ENCODE measurements at places on chromosomes 1 and 21.

DNA sequence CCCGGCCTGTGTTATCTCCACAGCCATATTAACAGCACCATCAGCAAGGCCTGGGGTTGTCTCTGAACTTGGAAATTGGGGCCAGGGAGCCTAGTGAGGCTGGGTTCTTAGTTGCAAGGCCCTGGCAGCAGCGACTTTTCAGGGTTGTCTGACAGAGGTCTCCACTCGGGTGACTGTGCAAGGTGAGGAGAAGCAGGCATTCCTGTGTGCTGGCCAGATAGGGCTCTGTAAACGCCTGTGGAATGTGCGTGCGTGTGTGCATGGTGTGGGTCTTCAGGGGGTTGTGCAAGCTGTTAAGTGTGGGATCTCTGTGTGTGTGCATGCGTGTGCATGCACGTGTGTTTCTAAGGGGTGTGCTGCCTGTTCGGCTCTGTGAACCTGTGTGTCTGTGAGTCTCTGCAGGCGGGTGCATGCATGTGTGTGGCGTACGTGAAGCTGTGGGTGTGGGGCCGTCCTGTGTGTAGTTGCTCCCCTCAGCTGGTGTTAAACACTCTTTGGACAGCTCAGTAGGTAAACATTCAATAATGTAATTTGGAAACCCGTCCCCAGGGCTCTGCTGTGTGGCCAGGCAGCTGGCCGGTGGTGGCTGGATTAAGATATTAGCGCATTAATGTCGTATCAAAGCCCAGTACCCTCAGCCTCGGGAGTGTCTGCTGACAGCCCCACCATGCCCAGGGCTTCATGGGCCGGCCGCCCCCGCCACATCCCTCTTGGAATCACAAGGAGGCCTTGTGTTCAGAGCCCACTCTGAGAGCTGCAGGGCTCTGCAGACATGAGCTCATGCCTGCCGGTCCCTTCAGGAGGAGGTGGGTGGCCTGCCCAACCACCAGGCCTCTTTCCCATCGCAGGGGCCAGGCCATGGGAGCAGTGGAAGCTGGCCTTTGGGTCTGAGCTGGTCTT is 189.9 kb downstream of the FOXD2 start:
- H3K4me1 ChIP-seq: no peaks in the 10 kb centered on the region
- H3K27me3 ChIP-seq: no peaks in the 10 kb centered on the region
- no peak for DNase-seq
- no peak overlapping the region for H3K27ac ChIP-seq
- H3K36me3 ChIP-seq: no peaks in the 10 kb centered on the region

GRCh38 chr1:3685222-3685621 is 32.9 kb downstream of the TP73 start:
- H3K27me3 ChIP-seq: no peaks in the 10 kb centered on the region
- H3K4me3 ChIP-seq: no peak overlapping the region
- no peak overlapping the region for H3K27ac ChIP-seq
- H3K4me1 ChIP-seq: peaks cover 13% of the 10 kb centered on the region

DNA sequence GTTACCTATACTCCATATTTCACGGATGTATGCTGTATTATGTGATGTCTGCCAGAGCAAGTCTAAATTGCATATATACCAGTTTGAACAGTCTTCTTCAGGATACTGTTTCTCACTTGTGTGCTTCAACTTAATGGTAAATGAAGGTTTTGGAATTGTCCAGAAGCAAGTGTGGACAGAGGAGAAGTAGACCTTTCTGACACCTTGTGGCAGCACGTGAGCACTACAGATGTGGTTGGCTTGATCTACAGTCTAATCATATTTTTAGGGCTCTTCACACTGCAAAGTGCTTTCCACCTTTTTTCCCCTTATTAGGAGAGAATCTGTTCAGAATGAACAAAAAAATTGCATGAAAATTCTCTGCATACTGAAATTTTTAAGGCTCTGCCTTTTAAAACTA is 10.9 kb downstream of the MORC3 start:
- H3K27ac ChIP-seq: no peak overlapping the region
- H3K4me3 ChIP-seq: no peak overlapping the region
- H3K4me1 ChIP-seq: peaks cover 12% of the 10 kb centered on the region

DNA sequence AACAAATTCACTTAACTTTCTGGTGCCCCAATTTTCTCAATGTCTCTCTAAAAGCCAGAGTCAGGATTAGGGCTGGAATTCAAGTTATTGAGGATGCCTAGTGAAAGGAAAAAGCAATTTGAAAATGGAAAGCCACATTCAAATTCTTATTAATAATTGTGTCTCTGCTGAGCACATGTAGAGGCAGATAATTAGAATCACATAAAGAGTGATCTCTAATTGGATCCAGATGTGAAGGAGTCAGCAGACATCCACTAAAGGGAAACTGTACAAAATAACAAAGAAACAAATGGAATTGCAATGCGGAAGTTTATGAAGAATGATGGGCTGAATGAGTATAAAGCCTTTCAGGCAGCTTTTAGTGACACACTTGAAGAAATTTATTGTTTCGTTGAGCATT is 482.6 kb downstream of the TTLL7 start:
- no peaks in the 10 kb centered on the region for H3K4me1 ChIP-seq
- H3K27me3 ChIP-seq: peaks cover 5% of the 10 kb centered on the region
- no peak overlapping the region for H3K4me3 ChIP-seq

- H3K27ac ChIP-seq: no peak overlapping the region
- H3K36me3 ChIP-seq: no peaks in the 10 kb centered on the region
- no peak overlapping the region for H3K4me3 ChIP-seq
- H3K27me3 ChIP-seq: no peaks in the 10 kb centered on the region
These were observed 276.2 kb downstream of the USP25 start for GRCh38 chr21:16005996-16006395.

DNA sequence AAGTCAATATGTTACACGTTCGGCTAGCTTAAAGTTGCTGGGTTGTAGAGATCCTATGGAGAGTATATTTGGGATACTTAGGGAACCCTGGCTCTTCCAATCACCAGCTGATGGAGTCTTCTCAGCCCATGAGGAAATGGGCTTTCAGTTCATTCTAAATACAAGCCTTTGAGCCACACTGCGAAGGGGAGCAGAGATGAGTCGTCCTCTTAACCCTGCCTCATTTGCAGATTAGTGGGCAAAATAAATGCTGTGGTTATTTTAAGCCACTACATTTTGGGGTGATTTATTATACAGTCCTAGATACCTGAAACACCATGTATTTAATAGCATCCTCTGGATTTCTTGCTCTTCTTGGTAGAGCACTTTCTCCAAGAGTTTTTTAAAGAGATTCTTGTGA is 19.0 kb upstream of the VCAM1 start:
- no peak for DNase-seq
- no peaks in the 10 kb centered on the region for H3K4me1 ChIP-seq
- no peak overlapping the region for H3K27ac ChIP-seq

- no peak overlapping the region for H3K27ac ChIP-seq
- no peaks in the 10 kb centered on the region for H3K36me3 ChIP-seq
- no peak overlapping the region for H3K4me3 ChIP-seq
- no peaks in the 10 kb centered on the region for H3K27me3 ChIP-seq
These were observed 127.1 kb downstream of the PPIAL4G start for GRCh38 chr1:148355976-148356375.

DNA sequence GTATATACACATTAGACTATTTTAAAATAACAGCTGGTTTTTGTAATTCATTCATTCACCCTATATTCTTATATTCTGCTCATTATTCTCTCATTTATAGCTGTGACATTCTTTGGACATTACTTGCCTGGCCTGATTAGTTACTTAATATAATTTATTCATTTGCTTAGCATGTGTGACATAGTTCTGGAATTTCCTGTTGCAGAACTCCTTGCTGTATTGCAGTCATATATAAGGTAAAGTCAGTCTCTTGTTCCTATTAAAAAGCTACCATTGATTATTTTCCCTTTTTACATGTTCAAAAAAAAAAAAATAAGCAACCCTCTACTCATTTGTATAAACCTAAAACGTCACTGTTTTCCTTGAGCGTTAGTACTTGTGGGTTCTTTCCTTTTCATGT is 23.9 kb downstream of the GNAT2 start:
- no peak overlapping the region for H3K4me3 ChIP-seq
- H3K27ac ChIP-seq: peak overlapping the region; percentile 74
- peaks cover 19% of the 10 kb centered on the region for H3K4me1 ChIP-seq
- DNase-seq: no peak
- peaks cover 81% of the 10 kb centered on the region for H3K36me3 ChIP-seq

DNA sequence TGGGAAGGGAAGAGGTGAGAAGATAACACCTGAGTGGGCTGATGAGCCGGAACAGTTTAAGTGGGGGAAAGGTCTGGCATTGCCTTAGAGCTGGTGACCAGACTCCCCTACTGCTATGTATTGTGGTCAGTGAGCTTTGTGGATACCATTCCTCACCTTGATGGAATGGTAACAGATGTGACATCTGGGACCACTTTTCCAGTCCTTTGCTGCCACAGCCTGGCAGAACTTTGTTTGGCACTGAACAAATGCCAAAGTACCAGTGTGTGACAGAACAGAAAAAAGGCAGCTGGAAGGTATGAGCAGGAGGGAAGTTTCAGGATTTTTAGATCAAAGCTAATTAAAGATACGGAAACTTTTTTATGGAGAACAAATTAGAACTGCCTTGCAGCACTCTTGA is 6.2 kb downstream of the MED8 start:
- H3K4me3 ChIP-seq: no peak overlapping the region
- H3K27ac ChIP-seq: no peak overlapping the region
- DNase-seq: no peak
- H3K4me1 ChIP-seq: peaks cover 2% of the 10 kb centered on the region

DNA sequence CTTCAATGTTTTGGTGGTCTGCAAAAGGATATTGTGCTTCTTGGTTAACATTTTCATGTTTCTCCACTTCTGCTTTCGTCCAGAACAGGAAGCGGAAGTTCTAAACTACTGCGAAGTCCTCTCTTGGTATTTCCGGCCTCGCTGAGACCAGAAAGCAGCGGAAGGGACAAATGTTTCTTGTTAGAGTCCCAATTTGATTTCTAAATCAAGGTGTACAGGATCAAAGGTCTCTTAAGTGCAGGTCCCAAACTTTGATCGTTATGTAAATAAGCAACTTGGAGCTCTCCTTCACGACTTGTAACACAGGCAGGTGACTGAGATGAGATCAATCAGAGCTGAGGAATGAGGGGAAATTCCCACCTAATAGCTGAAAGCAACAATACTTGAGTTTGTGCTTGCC is 40.1 kb upstream of the HMCN1 start:
- H3K4me3 ChIP-seq: no peak overlapping the region
- H3K4me1 ChIP-seq: no peaks in the 10 kb centered on the region
- H3K27me3 ChIP-seq: no peaks in the 10 kb centered on the region
- H3K27ac ChIP-seq: no peak overlapping the region
- no peaks in the 10 kb centered on the region for H3K36me3 ChIP-seq
- DNase-seq: no peak

GRCh38 chr1:176374967-176375569 is 87.9 kb upstream of the PAPPA2 start:
- H3K4me3 ChIP-seq: no peak overlapping the region
- no peak overlapping the region for H3K27ac ChIP-seq
- H3K27me3 ChIP-seq: peaks cover 4% of the 10 kb centered on the region
- no peak for DNase-seq

GRCh38 chr1:233730809-233731208 is 116.9 kb downstream of the KCNK1 start:
- H3K4me3 ChIP-seq: no peak overlapping the region
- H3K36me3 ChIP-seq: no peaks in the 10 kb centered on the region
- no peak for DNase-seq
- no peaks in the 10 kb centered on the region for H3K27me3 ChIP-seq
- no peaks in the 10 kb centered on the region for H3K4me1 ChIP-seq

GRCh38 chr1:94755675-94756074 is 64.5 kb upstream of the SLC44A3 start:
- H3K36me3 ChIP-seq: no peaks in the 10 kb centered on the region
- no peak for DNase-seq
- H3K27ac ChIP-seq: no peak overlapping the region

GRCh38 chr21:39048064-39048463 is 135.2 kb downstream of the PSMG1 start:
- H3K4me1 ChIP-seq: peaks cover 44% of the 10 kb centered on the region
- no peaks in the 10 kb centered on the region for H3K36me3 ChIP-seq
- H3K4me3 ChIP-seq: no peak overlapping the region
- H3K27ac ChIP-seq: peak overlapping the region; percentile 90
- H3K27me3 ChIP-seq: no peaks in the 10 kb centered on the region
- DNase-seq: peak; percentile 92

Measured in RWPE2 (cell line).